ENCODE measurements at places on chromosomes 4 and X. TPM values are rescaled to one million over a fixed set of nuclear protein-coding genes. Genes with fewer than 3 reads are reported as not detected.

AVPR2 gene
- total RNA-seq, result 2.3 TPM

ZNF185 gene
- 62.2 TPM for total RNA-seq

ING2 gene
- total RNA-seq, result 10.3 TPM

ZDHHC15 gene
- 1.8 TPM for total RNA-seq

S100G gene
- not detected for total RNA-seq

FATE1 gene
- total RNA-seq, result not detected

CFP gene
- 4.3 TPM for total RNA-seq

AKAP4 gene
- not detected for total RNA-seq

EVC2 gene
- 6.1 TPM for total RNA-seq

TBC1D8B gene
- 11.1 TPM for total RNA-seq

ABLIM2 gene
- 8.5 TPM for total RNA-seq

ZFP92 gene
- 1.1 TPM for total RNA-seq

HTRA3 gene
- 17.5 TPM for total RNA-seq

ZRSR2 gene
- 15.5 TPM for total RNA-seq

CLTRN gene
- 2.2 TPM for total RNA-seq

MTTP gene
- total RNA-seq, result not detected

STPG2 gene
- total RNA-seq, result 1.4 TPM

BEX4 gene
- total RNA-seq, result 51.2 TPM

TMEM154 gene
- total RNA-seq, result 86.5 TPM

ADH4 gene
- total RNA-seq, result 1.6 TPM

GLRA2 gene
- total RNA-seq, result not detected

PTTG2 gene
- total RNA-seq, result 7.2 TPM

AFM gene
- not detected for total RNA-seq

AMBN gene
- total RNA-seq, result not detected

RASSF6 gene
- 41.7 TPM for total RNA-seq

PCDH19 gene
- total RNA-seq, result 2.8 TPM

CA5B gene
- total RNA-seq, result 24.2 TPM
